ENCODE measurements at places on chromosomes 2 and 18.

DNA sequence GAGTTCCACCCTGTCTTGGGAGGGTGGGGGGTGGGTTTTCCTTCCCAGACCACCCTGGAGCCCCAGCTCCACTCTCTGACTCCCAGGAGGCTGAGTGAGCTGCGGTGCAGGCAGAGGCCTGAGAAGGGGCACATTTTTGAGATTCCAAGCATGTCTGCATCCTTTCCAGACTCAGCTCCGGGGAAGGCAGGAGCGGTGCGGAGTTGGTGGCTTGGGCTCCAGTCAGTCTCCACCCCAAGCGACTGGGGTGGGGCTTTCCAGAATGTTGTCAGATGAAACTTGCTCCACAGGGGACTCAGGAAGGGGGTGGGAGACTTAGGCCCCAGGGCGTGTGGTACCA, 44.2 kb upstream of the HS6ST1 start:
- no peak for DNase-seq

DNA sequence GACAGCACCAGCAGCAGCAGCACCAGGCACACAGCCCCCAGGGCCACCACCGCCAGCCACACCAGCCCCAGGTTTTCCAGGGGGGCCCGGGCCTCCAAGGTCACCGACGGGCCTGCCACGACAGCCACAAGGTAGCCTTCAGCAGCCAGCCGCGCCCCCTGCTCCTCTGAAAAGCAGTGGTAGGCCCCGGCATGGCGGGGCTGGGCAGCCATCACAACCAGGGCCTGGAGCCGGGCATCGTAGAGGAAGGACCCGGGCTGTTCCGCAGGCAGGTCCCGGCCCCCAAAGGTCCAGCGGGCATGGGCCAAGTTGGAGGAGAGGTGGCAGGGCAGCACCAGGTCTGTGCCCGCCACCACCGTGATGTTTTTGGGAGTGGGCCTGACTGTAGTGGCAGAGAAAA, 3.3 kb upstream of the ANKRD39 start:
- no peak for DNase-seq

DNA sequence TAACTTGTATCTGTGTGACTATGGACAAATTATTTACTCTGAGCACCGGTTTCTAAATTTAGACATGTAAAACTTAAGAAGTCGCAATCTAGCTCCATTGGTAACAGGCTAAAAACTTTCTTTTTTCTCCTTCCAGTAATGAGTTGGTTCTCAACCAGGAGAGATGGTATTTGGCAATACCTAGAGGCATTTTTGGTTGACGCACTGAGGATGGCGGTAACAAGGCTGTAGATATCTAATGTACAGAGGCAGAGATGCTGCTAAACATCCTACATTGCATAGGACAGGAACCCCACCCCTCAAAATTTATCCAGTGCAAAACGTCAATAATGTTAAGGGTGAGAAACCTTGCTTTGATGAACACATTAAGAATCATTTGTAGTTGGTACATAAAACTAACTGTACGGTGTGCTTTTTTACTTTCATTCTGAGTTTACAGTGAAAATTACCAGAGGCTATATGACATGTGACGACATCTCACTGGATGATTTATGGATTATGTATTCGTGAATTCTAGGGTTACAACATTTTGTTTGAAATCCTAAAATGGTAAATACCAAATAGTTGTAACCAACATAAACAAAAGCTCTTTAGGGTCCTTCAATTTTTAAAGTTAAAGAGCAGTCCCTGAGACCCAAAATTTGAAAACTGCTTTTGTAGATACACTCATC, 91.3 kb downstream of the TLK1 start:
- no peak for DNase-seq

- no peak for DNase-seq
Measured at GRCh38 chr2:44120428-44120827, 48.2 kb upstream of the PPM1B start.

DNA sequence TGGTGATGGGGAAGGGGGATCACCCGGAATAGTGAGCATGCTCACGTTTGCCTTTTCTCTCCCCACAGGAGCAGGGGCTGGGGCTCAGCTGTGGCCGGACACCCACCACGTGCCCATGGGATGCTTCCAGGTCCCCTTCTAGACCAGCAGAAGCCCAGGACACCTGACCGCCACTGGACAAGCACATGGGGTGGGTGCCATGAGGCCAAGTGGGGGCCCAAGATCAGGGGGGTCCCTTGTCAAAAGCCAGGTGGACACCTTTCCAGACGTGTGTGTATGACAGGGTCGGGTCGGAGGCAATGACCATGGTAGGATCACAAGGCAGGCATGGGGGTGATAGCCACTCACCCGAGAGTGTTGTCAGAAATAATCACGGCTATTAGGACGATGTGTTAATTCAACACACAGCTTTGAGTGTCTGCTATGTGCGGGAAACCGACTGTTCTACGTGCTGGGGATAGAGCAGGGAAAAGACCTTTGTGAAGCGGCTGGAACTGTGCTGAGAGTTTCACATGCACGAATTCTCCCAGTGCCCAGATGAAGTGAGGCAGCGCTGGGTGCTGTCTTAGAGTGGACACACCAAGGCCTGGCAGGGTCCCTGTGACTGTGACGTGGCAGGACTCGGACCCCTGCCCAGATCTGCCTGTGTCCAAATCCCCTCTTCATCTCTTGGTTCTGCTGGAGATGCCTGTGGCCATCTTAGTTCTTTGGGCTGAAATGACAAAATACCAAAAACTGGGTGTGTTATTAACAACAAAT, 244.7 kb downstream of the NDUFA10 start:
- DNase-seq, result peak; percentile 32

DNA sequence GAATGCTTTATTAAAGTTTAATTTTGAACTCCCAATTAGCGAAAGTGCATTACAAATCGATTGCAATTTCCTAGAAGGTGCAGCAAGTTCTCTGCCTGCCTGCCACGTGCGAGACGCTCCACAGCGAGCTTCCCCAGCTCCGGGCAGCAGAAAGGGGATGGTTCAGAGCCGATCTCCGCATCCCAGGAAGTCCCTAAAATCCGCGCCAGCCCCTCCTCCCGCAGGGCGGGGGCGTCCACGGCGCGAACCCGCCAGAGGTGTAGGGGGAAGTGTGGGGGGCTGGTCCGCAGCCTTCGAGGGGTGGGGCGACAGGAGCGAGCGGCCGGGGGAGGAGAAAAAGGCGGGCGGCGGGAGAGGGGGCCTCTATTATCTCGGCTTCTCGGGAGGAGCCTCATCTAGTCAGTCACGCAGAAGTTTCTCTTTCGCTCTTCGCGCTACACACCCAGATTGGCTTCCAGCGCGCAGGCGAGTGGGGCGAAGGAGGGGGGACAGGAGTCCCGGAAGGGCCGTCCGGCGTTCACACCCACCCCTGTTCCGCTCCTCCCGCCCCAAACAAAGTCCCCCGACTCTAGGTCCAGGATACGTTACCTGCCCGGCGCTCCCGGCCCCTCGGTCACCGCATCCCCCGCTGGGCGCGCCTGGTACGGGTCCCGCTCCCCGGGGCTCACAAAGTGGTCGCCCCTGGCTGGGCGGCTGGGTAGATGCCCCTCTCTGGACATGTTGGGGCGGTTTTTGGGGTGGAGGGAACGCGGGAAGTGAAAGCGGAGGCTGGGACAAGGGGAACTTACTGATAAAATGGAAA, 9.1 kb upstream of the NR4A2 start:
- DNase-seq, result peak; percentile 91

- no peak for DNase-seq
Measured at GRCh38 chr2:218645126-218645525, 14.3 kb downstream of the ZNF142 start.

- DNase-seq, result no peak
Measured at GRCh38 chr2:145845207-145845894, 1325.4 kb upstream of the ZEB2 start.

- DNase-seq, result peak; percentile 41
Measured at GRCh38 chr2:71071681-71072398, 3.4 kb downstream of the NAGK start.

GRCh38 chr2:52395912-52396311, 1364.0 kb upstream of the NRXN1 start:
- DNase-seq, result no peak

- DNase-seq, result no peak
Measured at GRCh38 chr2:95040426-95040825, 14.9 kb downstream of the MAL start.

DNA sequence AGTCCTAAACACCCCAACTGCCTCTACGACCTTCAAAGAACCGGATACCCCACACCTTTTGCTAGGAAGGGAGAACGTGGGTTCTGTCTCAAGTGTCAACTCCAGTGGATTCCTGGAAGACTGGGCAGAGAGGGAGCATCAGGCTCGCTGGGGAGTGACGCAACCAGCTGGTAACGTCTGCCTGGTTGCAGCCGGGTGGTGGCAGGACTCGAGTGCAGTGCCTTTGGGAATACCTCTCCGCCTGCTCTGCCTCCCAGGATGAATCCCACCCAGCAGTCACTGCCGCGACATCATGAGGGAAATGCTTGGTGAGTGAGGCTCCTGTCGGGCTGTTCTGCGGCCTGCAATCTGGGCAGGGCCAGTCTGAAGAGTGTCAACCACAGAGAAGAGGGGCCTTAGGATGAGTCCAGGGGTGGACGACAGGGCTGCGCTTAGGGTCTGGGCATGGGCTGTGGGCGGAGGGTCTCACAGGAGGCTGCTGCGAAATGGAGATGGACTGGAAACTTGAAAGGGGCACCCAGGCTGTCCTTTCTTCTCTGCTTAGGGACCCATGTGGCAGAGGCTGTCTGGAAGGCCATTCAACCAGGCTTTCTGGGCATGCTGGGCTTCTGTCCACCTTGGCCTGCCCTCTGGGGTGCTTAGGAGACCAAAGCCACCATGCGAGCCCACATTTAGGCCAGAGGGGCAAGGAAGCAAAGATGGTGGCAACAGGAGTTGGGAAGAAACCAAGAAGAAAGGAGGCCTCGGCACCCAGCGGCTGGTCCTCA, 12.9 kb downstream of the GPR17 start:
- no peak for DNase-seq

DNA sequence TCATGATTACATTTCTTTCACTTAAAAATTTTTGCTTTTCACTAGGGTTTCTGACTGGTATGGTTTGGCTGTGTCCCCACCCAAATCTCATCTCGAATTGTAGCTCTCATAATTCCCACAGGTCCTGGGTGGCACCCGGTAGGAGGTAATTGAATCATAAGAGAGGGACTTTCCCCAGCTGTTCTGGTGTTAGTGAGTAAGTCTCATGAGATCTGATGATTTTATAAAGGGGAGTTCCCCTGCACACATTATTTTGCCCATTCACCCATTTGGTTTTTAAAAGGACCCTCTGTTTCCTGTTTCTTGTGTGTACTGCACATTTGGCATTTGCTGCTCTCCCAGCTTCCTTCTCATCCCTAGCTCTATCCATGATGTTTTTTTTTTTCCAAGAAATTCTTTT, 27.8 kb upstream of the NETO1 start:
- DNase-seq, result no peak

DNA sequence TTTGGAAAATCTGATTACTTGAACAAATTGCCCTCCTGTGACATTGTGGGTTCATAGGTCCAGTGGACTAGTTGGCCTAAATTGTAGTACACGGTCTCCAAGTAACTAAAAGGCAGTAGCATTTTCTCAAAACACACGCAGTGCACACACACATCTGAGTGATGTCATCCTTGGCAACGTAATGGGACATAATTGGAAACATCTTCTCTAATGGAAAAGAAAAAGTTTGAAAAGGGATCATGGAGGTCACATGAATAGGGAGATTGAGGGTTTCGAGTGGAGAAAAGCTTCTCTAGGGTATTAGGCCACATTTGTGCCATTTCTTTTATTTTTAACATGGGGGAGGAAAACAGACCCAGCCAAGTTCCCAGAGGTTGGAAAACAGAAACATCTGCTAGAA, 93.3 kb downstream of the MAP4K4 start:
- no peak for DNase-seq

- no peak for DNase-seq
Measured at GRCh38 chr2:103875131-103875530, 978.8 kb upstream of the POU3F3 start.

- no peak for DNase-seq
Measured at GRCh38 chr2:150425121-150425955, 62.1 kb downstream of the RND3 start.

- no peak for DNase-seq
Measured at GRCh38 chr2:36449213-36449612, 93.6 kb downstream of the CRIM1 start.

DNA sequence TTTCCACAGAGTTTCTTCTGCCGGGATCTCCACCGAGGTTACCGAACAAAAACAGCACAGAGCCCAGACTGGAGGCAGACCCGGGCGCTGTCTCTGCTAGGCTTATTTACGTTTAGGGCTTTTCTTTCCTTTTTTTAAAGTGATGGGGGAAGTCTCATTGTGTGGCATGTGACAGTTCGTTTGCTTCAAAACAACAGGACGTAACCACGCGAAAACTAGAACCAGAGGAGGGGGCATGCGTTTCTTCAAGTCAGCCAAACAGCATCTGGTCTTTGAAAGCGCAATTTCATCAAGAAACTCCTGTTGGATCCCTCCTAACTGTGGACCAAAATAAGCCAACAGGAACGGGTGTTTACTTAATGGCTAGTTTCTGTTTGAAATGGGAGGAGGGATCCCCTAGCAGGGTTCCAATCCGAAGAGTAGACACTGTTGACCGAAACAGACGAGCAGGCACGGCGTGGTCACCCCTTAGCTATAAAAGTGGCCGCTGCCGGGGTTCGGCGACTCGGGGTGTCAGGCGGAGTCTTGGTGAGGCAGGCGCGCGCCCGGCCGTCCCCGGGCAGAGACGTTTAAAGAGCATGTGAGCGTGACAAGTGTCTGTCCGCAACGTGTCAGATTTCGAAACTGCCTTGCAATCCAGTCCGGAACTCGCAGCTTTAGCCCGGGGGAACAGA, 997 bp upstream of the TGIF1 start:
- DNase-seq, result peak; percentile 99

- DNase-seq, result no peak
Measured at GRCh38 chr2:119491776-119492525, 32.3 kb downstream of the SCTR start.

GRCh38 chr2:50596515-50596914, 435.4 kb downstream of the NRXN1 start:
- DNase-seq, result no peak

DNA sequence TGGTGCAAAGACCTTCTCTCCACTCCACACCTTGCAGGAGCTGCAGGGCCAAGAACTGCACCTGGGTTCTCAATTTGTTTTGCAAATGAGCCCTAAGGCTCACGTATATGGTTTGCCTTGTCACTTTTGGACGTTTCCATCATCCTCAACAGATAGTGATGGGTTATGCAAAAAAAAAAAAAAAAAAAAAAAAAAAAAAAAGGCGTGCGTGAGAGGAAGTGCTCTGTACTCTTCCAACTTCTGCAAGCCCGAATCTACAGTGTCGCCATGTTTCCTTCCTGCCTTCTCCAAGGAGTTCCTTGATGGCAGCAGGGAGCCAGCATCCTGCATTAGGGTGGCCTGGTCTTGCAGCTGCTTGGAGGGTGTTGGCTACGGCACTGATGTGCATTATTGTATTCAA, 4.0 kb upstream of the INHBB start:
- DNase-seq, result no peak

GRCh38 chr2:191166111-191166755, 15.4 kb upstream of the STAT4 start:
- DNase-seq, result no peak

GRCh38 chr2:181367906-181368435, 89.2 kb upstream of the ITGA4 start:
- no peak for DNase-seq

Data from lower leg skin (tissue), 4 donors.